ENCODE measurements at places on chromosomes 5 and 9.

DNA sequence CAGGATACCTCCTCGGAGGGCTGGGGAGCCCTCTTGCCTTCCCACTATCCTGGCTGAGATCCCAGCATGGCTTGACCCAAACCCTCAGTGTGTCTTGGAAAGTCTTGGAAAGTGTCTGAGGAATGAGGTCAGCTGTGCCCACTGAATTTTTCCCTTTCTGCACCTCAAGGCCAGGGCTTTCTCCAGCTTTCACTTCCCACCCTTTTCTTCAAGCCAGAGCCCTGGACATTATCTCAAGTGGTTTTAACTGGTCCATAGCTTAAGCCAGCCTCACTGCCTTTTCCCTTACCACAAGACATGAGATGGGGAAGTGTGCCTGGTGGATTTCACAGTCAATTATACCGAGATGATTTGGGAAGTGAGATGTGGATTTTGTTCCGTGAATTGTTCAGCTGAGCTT is 35.7 kb upstream of the LHX2 start:
- no peak overlapping the region for H3K27ac ChIP-seq
- no peak for DNase-seq
- peaks cover 20% of the 10 kb centered on the region for H3K27me3 ChIP-seq

DNA sequence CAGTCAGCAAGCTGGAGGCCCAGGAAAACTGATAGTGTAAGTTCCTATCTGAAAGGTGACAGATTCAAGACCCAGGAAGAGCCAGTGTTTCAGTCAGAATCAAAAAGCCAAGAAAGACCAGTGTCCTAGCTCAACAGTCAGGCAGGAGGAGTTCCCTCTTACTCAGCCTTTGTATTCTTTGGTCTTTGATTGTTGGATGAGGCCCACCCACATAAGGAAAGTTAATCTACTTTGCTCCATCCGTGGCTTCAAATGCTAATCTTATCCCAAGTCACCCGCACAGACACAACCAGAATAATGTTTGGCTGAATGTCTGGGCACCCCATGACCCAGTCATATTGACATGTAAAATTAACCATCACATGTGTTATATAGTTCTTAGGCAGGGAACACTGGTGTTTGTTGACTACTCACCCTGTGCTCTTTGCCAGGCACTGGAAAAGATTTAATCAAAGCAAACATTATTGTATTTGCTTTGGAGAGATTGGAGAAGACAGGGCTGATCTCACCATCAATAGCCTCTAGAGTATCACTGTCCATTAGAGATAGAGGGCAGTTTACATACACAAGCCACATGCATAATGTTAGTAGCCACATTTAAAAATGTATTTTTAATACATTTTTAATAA is 96.3 kb upstream of the KCNN2 start:
- H3K27ac ChIP-seq: no peak overlapping the region
- H3K4me3 ChIP-seq: no peak overlapping the region
- no peaks in the 10 kb centered on the region for H3K27me3 ChIP-seq
- no peaks in the 10 kb centered on the region for H3K4me1 ChIP-seq
- DNase-seq: no peak

GRCh38 chr9:102779356-102779755 is 215.8 kb upstream of the CYLC2 start:
- H3K27ac ChIP-seq: no peak overlapping the region
- no peak for DNase-seq
- no peak overlapping the region for H3K4me3 ChIP-seq
- no peaks in the 10 kb centered on the region for H3K36me3 ChIP-seq
- no peaks in the 10 kb centered on the region for H3K27me3 ChIP-seq

DNA sequence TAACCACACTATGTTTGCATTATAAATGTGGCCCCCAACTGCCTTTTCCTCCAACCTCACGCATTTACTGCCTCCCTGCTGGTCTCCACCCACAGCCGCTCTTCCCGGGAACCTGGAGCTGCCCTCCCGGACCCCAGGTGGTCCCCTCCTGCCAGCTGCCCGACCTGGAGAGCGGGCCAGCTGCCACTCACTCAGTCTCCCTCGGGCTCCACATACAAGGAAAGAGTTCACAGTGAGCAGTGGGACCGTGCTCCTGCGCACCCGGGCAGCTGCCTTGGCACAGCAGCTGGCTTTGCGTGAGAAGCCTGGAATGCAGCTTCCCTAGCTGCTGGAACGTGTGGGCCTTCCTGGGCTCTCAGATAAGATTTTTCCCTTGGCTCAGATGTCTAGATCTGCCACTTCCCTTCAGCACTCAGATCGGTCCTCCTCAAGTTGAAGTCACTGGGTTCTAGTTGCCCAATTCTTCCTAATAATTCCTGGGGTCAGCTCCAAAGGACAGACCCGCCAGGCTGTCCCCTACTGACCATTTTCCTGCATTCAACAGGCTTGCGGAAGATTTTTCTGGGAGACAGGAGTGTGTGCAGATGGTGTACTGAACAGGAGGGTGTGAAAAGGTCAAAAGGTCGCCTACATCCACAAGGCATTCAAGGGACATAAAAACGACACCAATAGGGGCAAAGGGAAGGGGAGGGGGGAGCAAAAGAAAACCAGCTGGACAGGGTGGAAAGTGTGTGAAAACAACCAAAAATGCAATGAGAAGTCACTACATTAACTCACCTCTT is 69.1 kb downstream of the MYO10 start:
- H3K36me3 ChIP-seq: no peaks in the 10 kb centered on the region
- H3K4me1 ChIP-seq: peaks cover 54% of the 10 kb centered on the region
- peak; percentile 78 for DNase-seq
- H3K27me3 ChIP-seq: no peaks in the 10 kb centered on the region
- H3K4me3 ChIP-seq: no peak overlapping the region

GRCh38 chr5:126778675-126779403 is 1.9 kb downstream of the LMNB1 start:
- H3K27ac ChIP-seq: peak overlapping the region; percentile 98
- no peaks in the 10 kb centered on the region for H3K36me3 ChIP-seq
- no peaks in the 10 kb centered on the region for H3K27me3 ChIP-seq
- H3K4me1 ChIP-seq: peaks cover 13% of the 10 kb centered on the region
- DNase-seq: peak; percentile 26

- no peak overlapping the region for H3K27ac ChIP-seq
- DNase-seq: peak; percentile 34
- peak overlapping the region; percentile 79 for H3K4me3 ChIP-seq
- no peaks in the 10 kb centered on the region for H3K36me3 ChIP-seq
Measured at GRCh38 chr5:112418659-112419163, 366 bp downstream of the EPB41L4A start.

Measured in muscle of leg (tissue), 16 donors.